Hematopoietic multipotent progenitor cell treated with erythropoietin and hydrocortisone succinate and interleukin-3 and kit ligand, for 6 days (in vitro differentiated cells): ENCODE measurements at places on chromosomes 7 and 10.

- DNase-seq, result no peak
Observed at GRCh38 chr7:96085953-96086352, 235.9 kb downstream of the SLC25A13 start.

DNA sequence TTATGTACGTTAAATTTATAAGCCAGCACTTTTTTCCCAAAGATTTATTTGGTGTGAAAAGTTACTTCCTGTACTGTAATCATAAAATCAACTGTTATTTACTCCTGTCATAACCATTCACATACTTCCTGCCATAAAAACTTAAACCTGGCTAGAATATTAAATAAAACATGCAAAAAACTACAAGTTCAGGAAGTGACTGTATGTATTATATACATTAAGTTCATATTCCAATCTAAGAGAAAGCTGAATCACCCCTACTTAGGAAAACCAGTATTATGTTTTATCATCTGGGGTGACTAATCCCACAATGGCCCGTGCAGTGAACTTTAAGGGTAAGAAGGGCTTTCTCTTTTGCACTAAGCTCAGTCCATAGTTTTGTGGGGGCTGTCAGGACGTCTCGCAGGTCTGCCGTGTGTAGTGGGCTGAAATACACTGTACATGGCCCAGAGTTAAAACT, 183.7 kb upstream of the KLF14 start:
- DNase-seq, result peak; percentile 36

DNA sequence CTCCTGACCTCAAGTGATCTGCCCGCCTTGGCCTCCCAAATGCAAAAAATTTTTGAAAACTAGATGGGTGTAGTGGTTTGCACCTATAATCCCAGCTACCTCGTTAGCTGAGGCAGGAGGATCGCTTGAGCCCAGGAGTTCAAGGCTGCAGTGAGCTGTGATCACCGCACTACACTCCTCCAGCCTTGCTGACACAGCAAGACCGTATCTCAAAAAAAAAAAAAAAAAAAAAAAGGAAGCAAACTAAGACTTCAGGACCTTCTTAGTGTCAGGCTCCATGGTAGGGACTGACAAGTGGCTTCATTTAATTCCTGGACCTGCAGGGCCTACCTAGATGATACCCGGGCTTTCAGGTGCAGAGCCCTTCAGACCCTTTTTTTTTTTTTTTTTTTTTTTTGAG, 2.5 kb downstream of the POP7 start:
- no peak for DNase-seq

- no peak for DNase-seq
Observed at GRCh38 chr10:31897506-31897905, 31.1 kb downstream of the ARHGAP12 start.

GRCh38 chr7:137875746-137876145, 29.0 kb upstream of the DGKI start:
- no peak for DNase-seq

DNA sequence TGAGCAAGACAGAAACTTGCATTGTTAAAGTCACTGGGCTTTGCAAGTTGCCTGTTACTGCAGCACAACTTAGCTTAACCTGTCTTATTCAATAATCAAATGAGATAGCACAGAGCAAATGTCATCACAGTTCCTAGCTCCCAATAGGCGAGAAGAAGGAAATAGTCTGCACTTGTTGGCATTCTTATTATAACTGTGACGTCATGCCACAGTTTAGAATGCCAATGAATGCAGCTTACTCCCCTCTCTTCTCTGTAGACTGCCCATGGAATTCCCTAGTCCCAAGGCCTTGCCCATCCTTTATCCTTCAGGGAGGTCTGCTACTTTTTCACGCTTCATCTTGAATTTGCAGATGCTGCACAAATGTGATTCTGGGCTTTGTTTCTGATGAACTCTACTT, 1094.9 kb upstream of the AUTS2 start:
- DNase-seq, result no peak

GRCh38 chr7:49279891-49280290, 355.5 kb downstream of the CDC14C start:
- no peak for DNase-seq

DNA sequence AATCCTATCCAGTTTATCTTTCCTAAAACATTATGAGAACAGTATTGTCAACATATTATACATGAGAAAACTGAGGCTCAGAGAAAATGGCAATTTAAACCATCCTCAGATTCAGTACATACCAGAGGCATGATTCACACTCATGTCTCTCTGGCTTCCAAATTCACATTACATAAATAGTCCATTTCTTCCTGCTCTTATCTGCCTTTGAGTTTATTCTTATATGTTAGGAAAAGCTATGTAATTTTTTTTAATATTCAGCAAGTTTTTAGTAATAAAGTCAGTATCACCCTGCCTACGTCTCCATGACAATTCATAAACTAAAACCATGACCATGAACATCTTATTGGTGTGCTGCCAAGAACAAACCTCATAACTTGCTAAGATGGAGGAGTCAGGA, 1260.2 kb upstream of the SORCS1 start:
- no peak for DNase-seq

- DNase-seq, result no peak
Observed at GRCh38 chr7:44703921-44704320, 44.7 kb upstream of the ZMIZ2 start.
